ENCODE measurements at places on chromosomes 1 and 21.
A peak's percentile ranks its signal among the peaks of the same experiment; 100 is the strongest.

- no peak for DNase-seq
Observed at GRCh38 chr1:54290506-54291184, 90.7 kb downstream of the MRPL37 start.

DNA sequence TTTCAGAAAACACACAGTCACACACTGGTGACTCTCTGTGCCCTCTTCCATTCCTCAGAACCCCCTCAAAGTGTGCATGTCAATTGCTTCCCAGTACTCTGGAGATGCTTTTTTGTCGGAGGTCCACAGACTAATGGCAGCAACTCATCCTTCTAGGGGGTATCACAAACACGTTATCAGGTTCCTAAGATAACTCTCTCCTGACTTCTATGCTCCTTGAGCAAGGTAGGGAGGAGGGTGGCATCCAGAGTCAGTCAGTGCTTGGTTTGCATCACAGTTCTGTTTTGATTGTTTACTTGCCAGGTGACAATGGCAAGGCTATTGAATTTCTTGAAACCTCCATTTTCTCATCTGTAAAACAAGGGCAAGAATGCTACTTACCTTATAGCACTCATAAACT is 39.4 kb upstream of the DYNLT5 start:
- DNase-seq, result no peak

GRCh38 chr1:216314379-216315095 is 108.7 kb downstream of the USH2A start:
- DNase-seq, result no peak

DNA sequence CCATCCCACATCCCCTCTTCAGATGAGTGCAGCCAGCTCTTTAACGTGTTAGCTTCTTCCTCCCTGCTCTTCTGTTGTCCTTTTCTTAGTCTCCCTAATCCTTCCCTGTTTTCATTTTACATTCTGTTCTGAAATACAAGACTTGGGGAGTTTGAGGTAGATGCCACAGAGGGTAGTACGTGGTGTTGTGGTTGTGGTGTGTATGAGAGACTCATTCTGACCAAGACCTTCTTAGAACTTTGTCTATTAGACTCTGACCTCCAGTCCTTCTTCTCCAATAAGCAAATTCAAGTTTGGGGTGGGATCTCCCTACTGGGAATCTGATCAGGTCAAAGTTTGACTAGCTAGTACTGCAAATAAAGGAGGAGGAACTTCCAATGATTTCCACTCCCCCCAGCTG is 39.5 kb downstream of the CACNA1E start:
- DNase-seq, result no peak

DNA sequence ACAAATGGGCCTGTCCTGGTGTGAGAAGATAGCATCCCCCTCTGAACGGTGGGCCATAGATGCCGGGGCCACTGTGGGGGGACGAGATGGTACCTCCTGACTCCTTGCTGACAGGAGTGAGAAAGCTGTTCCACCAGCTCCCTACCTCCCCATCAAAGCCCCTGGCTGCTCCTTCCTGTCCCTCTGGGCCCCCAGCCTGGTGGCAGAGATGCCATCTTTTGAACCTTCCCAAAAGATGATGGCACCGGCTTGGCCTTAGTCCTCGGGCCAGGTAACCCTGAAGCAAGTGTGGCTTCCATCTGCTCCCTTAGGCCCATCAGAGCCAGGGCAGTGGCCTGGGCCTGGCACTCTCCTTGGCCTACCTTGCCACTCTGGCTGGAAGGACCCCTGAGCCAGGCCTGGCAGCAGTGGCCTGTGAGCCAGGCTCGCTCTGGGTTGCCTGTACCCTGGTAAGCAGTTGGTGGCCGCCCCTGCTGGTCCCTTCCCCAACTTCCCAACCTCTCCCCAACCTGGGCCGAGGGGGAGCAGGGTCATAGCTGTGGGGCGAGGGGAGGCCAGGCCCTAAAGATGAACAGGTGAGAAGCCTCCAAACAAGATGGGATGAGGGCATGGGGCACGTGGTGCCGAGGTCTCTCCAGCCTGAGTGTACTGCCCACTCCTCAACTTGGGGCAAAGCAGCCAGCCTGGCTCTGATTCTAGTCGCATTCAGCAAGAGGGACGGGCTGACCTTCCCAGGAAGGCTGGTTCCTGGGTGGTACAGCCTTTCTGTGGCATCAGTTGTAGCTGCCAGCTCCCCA is 34.7 kb downstream of the ZBTB17 start:
- DNase-seq, result no peak

DNA sequence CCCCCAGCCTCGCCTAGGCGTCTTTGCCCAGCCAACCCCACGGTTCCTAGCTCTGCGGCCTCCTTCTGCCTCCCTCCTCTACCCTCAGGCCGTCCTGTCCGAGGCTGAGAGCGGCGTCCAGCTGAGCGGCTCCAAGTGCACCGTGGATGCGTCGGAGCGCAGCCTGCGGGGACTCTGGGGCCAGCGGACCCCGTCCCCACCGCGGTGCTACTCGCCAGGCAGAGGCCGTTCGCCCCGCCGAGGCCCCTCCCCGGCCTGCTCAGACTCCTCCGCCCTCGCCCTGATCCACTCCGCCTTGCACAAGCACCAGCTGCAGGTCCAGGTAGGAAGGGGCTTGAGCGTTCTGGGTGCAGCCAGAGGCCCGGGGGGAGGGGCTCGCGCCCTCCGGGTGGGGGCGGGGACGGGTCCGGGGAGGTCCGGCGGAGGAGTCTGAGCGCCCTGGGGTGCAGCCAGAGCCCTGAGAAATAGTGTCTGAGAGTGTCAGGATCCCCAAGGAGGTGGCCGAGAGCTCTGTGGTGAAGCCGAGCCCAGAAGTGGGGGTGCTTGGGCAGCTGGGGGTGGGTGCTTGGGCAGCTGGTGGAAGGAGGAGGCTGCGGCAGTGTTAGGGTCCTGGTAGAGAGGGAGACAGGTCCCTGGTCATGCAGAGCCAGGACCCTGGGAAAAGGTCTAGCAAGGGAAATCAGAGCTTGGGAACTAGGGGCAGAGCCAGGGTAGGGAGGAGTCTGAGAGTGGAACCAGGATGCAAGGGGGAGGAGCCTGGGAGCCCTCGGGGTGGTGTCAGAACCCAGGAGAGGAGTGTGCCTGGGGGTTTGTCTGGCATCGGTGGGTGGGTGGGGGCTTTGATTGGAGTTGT is 3.2 kb upstream of the NBPF3 start:
- no peak for DNase-seq

- DNase-seq, result no peak
Observed at GRCh38 chr1:220235462-220235861, 36.8 kb downstream of the RAB3GAP2 start.

DNA sequence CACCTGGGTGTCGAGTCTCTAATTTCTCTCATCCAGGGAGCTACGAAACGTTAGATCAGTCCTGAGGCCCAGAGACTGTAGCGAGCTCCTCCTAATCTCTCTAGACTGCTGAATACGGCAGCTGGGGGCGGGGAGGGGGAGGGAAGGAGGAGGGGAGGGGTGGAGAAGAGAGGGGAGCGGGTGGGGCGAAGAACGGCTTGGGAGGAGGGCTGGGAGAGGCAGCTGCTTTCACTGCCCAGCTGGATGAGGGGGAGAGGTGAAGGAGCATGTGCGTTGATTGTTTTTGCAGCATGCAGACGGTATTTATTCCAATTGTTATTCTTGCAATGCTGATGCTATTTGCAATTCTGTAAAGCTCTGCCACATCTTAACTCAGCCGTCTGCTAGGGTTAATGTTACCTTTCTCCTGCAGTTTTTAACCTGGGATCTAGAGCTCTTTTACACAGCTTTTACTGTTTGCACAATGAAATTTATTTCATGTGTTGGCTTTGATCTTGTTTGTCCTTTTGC is 790 bp downstream of the DNAJC6 start:
- DNase-seq, result no peak

- peak; percentile 29 for DNase-seq
Observed at GRCh38 chr1:42765832-42766740, 742 bp downstream of the P3H1 start.

GRCh38 chr1:46653405-46653958 is 14.7 kb downstream of the ATPAF1 start:
- DNase-seq, result no peak

DNA sequence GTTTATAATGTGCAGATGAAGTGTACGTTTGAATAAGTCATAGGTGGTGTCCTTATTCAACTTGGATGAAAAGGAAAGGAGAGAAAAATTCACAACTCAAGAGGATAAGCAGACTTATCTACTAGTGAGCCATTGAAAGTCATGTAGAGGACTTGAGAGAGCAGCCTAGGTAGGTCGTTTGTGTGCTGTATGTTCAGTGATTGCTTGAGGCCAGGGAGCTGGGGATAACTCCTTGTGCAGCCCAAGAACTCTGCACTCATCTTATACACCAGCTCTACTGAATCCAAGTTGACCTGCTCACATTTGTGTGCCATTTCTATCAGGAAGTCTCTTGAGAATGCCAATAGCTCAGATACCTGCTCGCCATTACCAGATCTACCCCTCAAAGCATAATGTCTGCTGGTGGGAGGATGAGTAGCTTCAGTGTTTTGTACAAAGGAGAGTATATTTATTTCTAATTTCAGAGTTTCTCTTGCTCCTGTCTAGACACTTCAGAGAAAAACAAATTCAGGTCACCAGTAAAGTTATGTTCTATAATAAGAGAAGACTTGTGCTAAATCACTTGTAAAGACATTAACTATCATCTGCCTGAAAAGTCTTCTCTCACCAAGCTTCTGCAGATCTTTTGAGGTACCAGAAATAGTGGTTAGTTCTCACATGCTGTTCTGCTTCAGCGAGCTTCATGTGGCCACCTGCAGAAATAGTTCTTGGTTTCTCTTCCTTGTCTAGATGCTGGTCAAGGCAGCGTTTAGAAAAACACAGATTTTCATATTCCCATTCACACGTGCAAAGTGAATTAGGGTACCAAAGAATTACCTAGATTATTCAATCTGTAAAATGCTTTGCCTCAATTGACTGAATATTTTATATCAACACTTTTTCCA is 10.8 kb downstream of the S1PR1 start:
- DNase-seq, result no peak

DNA sequence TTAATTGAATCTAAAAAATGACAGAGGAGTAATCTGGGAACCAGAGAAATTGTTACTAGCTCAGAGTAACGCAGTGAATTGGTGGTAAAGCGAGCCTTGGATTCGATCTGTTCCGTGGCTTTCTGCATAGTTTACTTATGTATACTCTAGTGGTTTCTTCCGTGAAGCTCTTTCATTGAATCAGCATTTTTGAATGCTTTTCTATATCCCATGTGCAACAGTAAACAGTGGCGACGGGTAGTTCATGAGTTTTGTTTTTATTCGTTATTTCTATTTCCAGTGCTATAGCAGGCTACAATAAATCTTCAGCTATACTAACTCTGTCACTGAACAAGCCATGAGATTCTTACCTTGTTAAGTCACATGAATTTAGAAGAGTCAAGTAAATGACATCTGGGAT is 14.5 kb upstream of the MAP3K7CL start:
- DNase-seq, result no peak

DNA sequence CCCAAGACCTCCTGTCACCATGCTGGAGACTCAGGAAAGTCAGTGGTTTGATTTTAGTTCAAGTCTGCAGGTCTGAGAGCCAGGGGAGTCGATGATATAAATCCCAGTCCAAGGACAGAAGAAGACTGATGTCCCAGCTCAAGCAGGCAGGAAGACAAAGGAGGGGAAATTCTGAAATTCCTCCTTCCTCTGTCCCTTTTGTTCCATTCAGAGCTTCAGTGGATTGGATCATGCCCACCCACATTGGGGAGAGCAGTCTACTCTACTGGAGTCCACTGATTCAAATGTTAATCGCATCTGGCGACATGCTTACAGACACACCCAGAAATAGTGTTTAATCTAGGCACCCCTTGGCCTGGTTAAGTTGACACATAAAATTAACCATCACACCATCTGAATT is 7.2 kb upstream of the ADAMTS1 start:
- no peak for DNase-seq

DNA sequence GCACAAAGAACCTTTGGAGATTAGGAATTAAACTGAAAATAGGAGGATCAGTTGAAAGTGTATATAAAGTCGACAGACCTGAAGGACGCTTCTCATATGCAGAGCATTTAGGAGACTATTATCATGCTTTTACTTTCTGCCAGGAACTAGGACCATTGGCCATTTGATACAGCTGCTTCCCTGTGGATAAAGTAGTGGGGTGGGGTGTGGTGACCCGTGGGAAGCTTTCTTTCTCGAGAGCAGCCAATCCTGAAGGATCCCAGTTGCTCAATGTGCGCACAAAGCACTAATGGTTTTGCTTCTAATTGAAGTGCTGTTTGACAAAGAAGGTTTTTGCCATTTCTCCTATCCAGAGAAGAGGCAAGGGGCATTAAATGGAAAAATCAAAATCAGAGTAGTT is 14.9 kb upstream of the CD55 start:
- DNase-seq, result no peak

- no peak for DNase-seq
Observed at GRCh38 chr21:37710546-37711285, 205.5 kb downstream of the KCNJ6 start.

- no peak for DNase-seq
Observed at GRCh38 chr1:165890684-165891083, 63.3 kb downstream of the UCK2 start.

- peak; percentile 42 for DNase-seq
Observed at GRCh38 chr1:27416387-27417111, 24.1 kb downstream of the GPR3 start.

- no peak for DNase-seq
Observed at GRCh38 chr1:210246447-210246846, 13.9 kb downstream of the SERTAD4 start.

- DNase-seq, result no peak
Observed at GRCh38 chr21:45769294-45769693, 125.8 kb downstream of the PCBP3 start.

DNA sequence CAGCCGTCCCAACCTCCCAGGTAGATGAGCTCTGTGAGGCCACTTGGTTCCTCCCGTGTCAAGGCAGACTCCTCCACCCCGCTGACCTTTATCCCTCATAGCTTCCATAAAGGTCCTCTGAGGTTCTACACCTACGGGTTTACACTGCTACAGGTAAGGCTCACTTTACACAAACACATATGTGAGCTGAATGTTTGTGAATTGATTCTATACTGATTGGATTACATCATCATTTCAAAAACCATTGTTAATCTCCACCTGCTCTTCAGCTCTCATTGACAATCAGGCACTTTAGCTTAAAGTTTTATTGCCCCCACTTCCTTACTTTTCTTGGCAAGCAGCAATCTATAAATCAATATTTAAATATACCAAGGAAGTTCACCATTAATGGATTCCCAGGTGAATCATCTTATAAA is 12.8 kb upstream of the RGS16 start:
- no peak for DNase-seq

GRCh38 chr1:8822373-8823294 is 5.2 kb upstream of the RERE start:
- DNase-seq, result no peak

DNA sequence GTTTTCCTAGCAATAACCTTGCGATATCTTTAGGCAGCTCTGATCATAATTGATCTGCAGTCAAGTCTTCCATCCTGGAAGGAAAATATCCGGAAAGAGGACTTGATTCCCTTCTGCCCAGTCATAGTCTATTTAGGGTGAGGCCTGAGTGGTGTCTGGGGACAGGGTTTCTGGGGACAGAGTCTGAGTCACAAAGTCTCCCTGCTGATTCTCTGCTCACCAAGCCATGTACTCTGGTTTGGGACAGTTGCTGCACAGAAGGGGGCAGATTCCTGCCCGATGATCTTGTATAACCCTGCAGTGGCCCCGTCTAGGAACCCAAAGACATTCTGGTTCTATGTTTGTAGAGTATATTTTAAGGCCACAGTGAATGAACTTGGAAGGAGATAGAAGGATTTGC is 178.8 kb downstream of the KCNJ6 start:
- no peak for DNase-seq

- DNase-seq, result no peak
Observed at GRCh38 chr1:2633936-2634491, 1.2 kb upstream of the MMEL1 start.

- DNase-seq, result peak; percentile 21
Observed at GRCh38 chr1:23019863-23020625, 776 bp downstream of the KDM1A start.

Data from activated gamma-delta T cell treated with Interleukin-2 at 50 U/mL for 16 hours (primary cell).